ENCODE measurements at places on chromosomes 1 and 21. TPM values are rescaled to one million over a fixed set of nuclear protein-coding genes. Genes with fewer than 3 reads are reported as not detected.

ARHGEF11 gene
- total RNA-seq: 20.9 TPM

DNM3 gene
- total RNA-seq: 7.0 TPM

SPRR2A gene
- not detected for total RNA-seq

LBR gene
- total RNA-seq: 25.4 TPM

RGS8 gene
- 0.04 TPM for total RNA-seq

NGF gene
- total RNA-seq: 3.2 TPM

C1orf87 gene
- total RNA-seq: 0.71 TPM

APCS gene
- not detected for total RNA-seq

PYHIN1 gene
- 0.22 TPM for total RNA-seq

FAM72B gene
- total RNA-seq: 1.5 TPM

ZNF648 gene
- total RNA-seq: 0.04 TPM

GJB5 gene
- total RNA-seq: not detected

OR10Z1 gene
- not detected for total RNA-seq

GRCh38 chr1:168977618-168978017, 128.9 kb upstream of the ATP1B1 start:
- no peaks in the 10 kb centered on the region for H3K27me3 ChIP-seq
- no peak overlapping the region for H3K27ac ChIP-seq
- no peak overlapping the region for H3K4me3 ChIP-seq
- no peak for DNase-seq
- H3K36me3 ChIP-seq: no peaks in the 10 kb centered on the region

GRCh38 chr1:66930823-66931174, 6.0 kb downstream of the MIER1 start:
- H3K4me3 ChIP-seq: peak overlapping the region; percentile 87
- H3K27ac ChIP-seq: peak overlapping the region; percentile 97
- H3K36me3 ChIP-seq: no peaks in the 10 kb centered on the region
- no peaks in the 10 kb centered on the region for H3K27me3 ChIP-seq

DNA sequence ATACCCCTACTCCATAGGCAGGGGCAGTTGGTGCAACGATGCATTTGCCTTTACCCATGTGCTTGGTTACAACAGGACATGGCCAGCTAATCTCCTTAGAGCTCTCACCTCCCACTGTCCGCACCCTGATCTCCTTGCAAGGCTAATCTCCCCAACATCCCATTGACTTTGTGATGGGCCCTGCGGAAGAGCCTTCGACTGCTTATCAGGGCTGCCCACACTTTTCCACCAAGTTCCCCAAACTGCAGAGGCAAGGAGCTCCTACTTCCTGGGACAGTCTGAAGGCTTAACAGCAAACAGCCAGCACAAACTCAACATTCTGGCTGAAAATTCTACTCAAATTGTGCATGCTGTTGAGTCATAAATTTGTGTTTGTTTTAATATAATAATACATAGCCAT, 36.0 kb downstream of the C1orf94 start:
- H3K36me3 ChIP-seq: no peaks in the 10 kb centered on the region
- H3K27ac ChIP-seq: no peak overlapping the region
- H3K4me3 ChIP-seq: no peak overlapping the region
- H3K27me3 ChIP-seq: no peaks in the 10 kb centered on the region
- DNase-seq: no peak
- no peaks in the 10 kb centered on the region for H3K4me1 ChIP-seq

GRCh38 chr1:12019858-12020509, 686 bp downstream of the MIIP start:
- no peaks in the 10 kb centered on the region for H3K27me3 ChIP-seq
- peaks cover 16% of the 10 kb centered on the region for H3K36me3 ChIP-seq
- H3K27ac ChIP-seq: peak overlapping the region; percentile 60
- peak overlapping the region; percentile 82 for H3K4me3 ChIP-seq
- H3K4me1 ChIP-seq: peaks cover 8% of the 10 kb centered on the region

DNA sequence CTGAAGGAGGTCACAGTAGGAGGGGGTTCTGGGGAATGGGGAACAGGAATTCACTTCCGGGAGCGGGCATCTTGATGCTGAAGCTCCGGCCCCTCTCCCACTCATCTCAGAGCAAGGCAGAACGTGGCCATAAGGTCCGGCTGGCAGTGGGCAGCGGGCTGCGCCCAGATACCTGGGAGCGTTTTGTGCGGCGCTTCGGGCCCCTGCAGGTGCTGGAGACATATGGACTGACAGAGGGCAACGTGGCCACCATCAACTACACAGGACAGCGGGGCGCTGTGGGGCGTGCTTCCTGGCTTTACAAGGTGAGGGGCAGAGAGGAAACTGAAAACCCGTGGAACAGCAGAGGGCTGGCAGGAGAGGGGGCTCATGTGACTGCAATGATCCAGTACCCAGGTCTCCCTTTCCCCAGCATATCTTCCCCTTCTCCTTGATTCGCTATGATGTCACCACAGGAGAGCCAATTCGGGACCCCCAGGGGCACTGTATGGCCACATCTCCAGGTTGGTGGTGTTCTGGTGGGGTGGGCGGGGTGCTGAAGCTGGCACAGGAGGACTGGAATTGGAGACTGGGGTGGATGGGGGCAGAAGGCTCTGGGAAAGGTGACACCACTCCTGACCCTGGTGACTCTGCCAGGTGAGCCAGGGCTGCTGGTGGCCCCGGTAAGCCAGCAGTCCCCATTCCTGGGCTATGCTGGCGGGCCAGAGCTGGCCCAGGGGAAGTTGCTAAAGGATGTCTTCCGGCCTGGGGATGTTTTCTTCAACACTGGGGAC, 3.0 kb downstream of the SLC27A3 start:
- no peak overlapping the region for H3K4me3 ChIP-seq
- H3K4me1 ChIP-seq: peaks cover 39% of the 10 kb centered on the region

DNA sequence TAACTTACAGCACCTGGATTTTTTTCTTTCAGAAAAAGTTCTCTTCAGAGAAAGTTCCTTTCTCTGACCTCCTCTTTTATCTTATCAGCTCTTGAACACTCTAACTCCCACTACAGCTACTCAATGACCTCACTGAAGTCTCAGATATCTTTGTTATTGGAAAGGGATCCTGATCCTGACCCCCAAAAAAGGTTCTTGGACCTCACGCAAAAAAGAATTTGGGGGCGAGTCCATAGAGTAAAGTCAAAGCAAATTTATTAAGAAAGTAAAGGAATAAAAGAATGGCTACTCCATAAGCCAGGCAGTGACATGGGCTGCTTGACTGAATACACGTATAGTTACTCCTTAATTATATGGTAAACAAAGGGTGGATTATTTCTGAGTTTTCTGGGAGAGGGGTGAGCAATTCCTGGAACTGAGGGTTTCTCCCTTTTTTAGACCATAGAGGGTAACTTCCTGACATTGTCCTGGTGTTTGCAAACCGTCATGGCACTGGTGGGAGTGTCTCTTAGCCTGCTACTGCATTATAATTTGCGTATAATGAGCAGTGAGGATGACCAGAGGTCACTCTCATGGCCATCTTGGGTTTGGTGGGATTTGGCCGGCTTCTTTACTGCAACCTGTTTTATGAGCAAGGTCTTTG, 44.2 kb downstream of the WDR64 start:
- no peaks in the 10 kb centered on the region for H3K36me3 ChIP-seq
- no peaks in the 10 kb centered on the region for H3K4me1 ChIP-seq
- no peaks in the 10 kb centered on the region for H3K27me3 ChIP-seq

DNA sequence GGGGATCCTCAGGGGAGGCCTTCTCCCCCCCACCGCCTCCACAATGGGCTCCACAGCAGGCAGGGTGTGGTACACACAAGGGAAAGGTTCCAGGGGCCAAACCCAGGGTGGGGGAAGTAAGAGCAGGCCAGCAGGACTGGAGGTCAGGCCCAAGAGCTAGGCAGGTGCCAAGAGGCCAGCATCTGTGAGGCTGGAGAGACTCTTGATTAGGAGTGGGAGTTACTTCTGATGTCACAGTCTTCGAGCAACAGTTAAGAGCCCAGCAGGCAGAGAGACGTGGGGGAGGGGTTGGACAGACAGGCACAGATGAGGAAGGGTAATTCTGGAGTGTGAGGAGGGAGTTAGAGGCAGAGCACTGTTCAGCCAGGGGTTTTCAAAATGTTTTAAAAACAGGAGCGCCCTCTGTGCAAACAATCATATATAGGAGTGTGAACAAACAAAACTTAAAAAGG, 55.8 kb downstream of the SLC9A1 start:
- H3K36me3 ChIP-seq: peaks cover 11% of the 10 kb centered on the region
- H3K27me3 ChIP-seq: no peaks in the 10 kb centered on the region
- peaks cover 29% of the 10 kb centered on the region for H3K4me1 ChIP-seq

DNA sequence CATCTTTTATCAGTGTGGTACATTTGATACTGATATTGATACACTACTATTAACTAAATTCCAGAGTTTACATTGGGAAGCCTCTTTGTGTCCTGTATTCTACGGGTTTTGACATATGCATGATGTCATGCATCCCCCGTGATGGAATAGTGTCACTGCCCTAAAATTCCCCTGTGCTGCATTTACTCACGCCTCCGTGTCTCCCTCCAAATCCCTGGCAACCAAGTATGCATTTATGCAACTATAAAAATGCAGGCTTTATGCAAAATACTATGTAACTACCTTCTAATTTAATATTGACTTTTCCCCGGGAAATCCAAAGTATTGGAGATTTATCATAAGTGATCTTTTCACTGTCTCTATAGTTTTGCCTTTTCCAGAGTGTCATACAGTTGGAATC, 453.7 kb upstream of the RUNX1 start:
- DNase-seq: no peak
- no peak overlapping the region for H3K4me3 ChIP-seq
- peaks cover 14% of the 10 kb centered on the region for H3K4me1 ChIP-seq
- no peaks in the 10 kb centered on the region for H3K27me3 ChIP-seq
- no peak overlapping the region for H3K27ac ChIP-seq

GRCh38 chr1:53325326-53326087, 2.4 kb downstream of the LRP8 start:
- peaks cover 29% of the 10 kb centered on the region for H3K4me1 ChIP-seq
- peak overlapping the region; percentile 77 for H3K4me3 ChIP-seq
- H3K27ac ChIP-seq: peak overlapping the region; percentile 26
- peak; percentile 29 for DNase-seq

DNA sequence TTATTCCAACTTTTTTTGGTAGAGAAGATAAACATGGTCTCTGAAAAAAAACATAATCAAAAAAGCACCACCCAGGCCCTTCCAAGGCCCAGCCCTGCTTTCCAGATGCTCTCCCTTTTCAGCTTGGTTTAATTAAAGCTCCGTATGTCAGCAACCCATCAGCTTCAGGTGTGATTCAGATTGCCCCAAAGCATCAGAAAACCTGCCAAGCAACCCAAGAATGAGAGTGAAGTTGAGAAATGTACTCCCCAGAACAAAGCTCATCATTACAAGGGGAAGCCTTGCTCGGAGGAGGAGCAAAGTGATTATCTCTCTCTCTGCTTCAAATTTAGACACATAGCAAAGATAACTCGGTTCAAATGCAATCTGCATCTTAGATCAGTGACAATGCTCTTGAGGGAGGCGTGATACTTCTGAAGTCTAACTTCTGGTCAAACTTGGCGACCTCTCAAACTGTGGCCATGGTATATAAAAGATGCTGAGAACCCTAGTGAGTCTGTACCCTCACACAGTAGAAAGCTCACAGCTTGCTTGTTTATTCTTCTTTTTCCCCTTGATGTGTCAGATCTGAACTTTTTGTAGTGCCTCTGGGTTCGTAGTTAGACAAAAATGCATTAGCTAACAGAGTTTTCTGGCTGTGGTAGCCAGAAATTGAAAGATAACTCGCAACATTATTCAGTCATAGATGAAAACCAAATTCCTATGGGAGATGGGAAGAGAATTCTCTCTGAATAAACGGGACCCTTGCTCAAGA, 63.3 kb upstream of the ZC3H11B start:
- H3K27me3 ChIP-seq: no peaks in the 10 kb centered on the region
- no peaks in the 10 kb centered on the region for H3K36me3 ChIP-seq
- H3K4me1 ChIP-seq: no peaks in the 10 kb centered on the region

DNA sequence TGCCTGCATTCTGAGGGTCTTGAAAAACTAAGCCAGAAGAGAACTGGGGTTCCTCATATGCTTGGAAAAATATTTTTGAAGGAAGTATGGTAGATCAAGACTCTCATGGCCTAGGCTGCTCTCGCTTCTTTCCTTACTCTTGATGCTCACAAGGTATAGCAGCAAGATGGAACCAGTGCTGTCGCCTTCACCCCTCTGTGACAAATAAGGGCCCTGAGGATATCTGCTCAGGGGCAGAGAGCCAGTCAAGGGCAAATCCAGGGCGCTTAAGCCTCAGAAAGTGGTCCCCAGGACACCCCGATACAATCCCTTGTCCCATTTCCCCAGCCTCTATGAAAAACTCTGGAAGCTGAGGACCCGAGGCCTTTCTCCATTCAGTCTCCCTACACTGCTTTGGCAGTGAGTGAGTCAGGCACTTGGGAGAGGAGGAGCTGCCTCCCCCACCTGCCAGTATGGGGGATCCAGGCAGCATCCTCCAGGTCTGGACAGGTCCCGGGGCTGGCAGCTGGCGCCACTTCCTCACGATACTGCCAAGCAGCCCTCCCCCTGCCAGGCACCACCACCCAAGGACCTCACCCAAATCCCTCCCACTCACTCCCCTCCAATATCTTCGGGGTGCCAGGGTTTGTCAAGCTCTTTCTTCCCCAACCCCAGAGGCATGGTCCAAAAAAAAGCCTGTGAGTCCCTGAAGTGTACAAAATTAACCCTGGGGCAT, 1.3 kb downstream of the IGSF9 start:
- H3K4me1 ChIP-seq: peaks cover 11% of the 10 kb centered on the region
- H3K4me3 ChIP-seq: no peak overlapping the region
- H3K27me3 ChIP-seq: peaks cover 20% of the 10 kb centered on the region
- no peaks in the 10 kb centered on the region for H3K36me3 ChIP-seq
- no peak overlapping the region for H3K27ac ChIP-seq

- H3K4me3 ChIP-seq: no peak overlapping the region
- H3K4me1 ChIP-seq: no peaks in the 10 kb centered on the region
- no peak for DNase-seq
- no peak overlapping the region for H3K27ac ChIP-seq
These were observed 35.6 kb upstream of the POU2F1 start for GRCh38 chr1:167185062-167185461.

- no peak overlapping the region for H3K4me3 ChIP-seq
- no peaks in the 10 kb centered on the region for H3K36me3 ChIP-seq
- H3K4me1 ChIP-seq: no peaks in the 10 kb centered on the region
- DNase-seq: no peak
These were observed 108.8 kb upstream of the ZP4 start for GRCh38 chr1:237999426-238000052.

- peaks cover 10% of the 10 kb centered on the region for H3K36me3 ChIP-seq
- H3K27me3 ChIP-seq: no peaks in the 10 kb centered on the region
- H3K27ac ChIP-seq: peak within 1 kb of the TSS; percentile 88
- H3K4me3 ChIP-seq: peak within 1 kb of the TSS; percentile 50
- peaks cover 42% of the 10 kb centered on the region for H3K4me1 ChIP-seq
- peak; percentile 64 for DNase-seq
These were observed at the start of gene S100A6 for GRCh38 chr1:153535242-153536011. S100A6 (minus strand) TSS chr1:153535991; CDS start chr1:153535339, 652 bp downstream.

All from muscle of leg (tissue), 16 donors.